ENCODE measurements at places on chromosomes 11 and 22.
A peak's percentile ranks its signal among the peaks of the same experiment; 100 is the strongest.

DNA sequence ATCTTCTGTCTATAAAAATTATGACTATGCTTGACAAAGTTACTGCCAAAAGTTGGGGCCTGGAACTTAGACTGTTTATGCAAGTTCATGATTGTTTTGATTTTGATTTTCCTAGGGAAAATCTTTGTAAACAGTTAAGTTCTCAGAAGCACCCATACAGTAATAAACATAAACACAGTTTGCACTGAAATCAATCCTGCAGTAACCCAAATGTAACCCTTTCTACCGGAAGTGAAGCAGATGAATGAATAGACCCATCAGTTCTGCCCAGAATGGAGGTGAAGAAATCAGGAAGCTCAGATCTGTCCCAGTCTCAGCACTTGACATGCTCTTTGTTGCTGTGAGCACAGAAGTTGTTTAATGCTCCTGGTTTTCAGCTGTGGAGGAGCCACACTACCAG is 24.6 kb upstream of the C11orf96 start:
- no peak for DNase-seq

GRCh38 chr22:39467390-39467895 is 10.6 kb downstream of the MGAT3 start:
- no peak for DNase-seq

DNA sequence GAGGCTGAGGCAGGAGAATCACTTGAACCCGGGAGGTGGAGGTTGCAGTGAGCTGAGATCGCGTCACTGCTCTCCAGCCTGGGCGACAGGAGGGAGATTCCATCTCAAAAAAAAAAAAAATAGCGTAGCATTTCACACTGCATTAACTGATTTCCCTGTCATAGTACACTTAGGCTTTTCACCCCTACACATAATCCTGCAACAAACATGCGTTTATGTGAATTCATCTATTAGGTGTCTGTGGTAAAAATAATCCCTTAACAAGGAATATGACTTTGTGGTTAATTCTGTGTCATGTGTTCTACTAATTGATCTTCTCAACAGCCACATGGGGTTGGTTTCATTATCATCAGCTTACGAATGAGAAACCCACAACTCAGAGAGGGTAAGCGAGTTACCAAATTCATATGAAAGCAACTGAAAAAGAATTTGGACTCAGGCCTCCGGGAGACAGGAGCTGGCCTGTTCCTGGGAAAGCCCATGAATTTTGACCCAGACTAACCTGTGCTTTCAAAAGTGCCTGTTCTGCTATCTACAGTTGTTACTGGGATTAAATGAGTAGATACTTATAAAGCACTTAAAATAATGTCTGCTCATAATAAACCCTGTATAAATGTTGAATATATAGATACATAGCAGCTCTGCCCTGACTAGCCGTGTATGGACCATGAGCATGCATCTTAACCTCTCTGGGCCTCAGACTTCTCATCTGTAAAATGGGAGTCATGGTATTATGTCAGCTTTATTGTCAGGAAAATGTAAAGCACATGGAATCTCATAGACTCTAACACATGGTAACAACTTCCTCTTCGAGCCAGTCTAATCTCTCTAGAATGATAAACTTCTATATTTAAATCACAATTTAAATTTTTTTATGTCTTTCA is 36.6 kb downstream of the KCNJ1 start:
- no peak for DNase-seq

GRCh38 chr11:7538466-7539454 is 25.0 kb downstream of the PPFIBP2 start:
- no peak for DNase-seq

DNA sequence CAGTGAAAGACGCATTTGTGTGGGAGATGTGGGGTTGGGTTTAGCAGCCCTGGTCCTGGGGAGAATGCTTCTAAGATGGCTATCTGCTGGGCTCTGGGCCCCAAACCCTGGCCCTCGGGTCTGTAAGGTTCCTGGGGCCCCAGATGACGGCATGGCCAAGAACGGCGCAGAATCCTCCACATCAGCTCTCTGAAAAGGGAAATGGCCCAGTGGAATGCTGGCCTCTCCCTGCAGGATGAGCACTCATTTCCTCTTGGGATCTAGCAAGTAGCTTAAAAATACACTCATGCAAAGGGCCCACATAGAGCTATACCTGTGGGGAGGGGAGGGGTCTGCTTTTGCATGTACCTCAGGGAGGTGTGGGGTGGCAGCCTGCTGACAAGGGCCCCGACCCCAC is 37.5 kb upstream of the LINC01488 start:
- no peak for DNase-seq

DNA sequence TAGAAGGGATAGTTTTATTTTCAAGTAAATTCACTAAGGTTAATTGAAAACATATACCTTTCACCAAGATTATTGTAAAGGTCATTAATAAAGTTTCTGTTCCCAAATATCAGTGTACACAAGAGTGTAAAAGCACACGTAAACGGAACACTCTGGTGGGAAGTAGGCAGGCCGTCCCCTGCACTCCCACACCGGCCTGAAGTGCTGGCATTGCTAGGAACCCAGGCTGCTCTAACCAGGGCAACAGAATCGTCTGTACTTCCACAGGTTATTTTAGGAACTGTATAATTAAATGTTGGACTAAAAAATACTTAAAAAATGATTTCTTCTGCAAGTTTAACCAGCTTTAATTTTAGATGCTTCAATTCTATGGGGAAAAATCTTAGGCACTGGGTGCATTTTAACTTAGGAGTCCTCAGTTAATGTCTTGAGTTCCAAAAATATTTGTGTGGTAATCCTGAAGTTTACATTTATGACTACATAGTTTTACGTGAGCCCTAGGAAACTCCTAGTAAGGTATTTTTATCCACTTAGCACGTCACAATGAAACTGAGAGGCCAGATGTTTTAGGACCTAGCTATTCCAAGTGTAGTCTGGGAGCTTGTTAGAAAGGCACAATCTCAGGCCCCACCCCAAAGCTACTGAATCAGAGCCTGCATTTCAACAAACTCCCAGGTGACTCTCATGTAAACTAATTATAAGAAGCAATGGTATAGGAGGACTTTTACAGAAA is 31.2 kb downstream of the KMT5B start:
- no peak for DNase-seq

DNA sequence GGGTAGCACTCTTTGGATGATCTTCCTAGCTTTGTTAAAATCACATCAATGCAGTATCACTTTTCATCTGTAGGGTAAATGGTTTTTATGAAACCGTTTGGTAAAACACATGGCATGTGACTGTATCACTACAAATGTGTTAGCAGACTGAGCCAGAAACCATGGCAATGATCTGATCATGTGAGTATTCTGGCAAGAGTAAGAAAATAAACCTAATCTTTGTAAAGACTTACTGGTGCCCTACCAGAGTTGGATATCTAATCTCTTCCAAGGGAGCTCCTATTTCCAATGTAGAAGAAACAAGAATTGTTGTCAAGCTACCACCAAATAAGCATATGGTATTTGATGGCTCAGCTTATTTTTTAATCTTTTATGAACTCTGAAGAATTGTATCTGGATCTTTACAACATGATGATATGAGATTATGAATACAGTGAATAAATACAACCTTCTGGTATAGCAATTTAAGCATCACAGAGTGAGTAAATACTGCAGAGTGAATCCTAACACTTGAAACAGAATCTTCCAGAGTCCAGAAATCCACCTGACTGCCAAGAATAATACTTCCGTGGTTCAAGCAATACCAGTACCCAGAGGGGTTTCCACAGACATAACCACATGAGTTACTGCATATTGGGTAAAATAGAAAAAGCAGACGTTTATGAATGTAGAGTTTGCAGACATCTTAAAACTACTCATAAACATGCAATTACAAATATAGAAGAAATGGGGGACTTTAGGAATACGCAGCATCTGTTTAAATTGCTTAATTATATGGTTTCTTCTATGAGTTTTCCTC is 238.8 kb downstream of the TTC28 start:
- DNase-seq, result no peak

DNA sequence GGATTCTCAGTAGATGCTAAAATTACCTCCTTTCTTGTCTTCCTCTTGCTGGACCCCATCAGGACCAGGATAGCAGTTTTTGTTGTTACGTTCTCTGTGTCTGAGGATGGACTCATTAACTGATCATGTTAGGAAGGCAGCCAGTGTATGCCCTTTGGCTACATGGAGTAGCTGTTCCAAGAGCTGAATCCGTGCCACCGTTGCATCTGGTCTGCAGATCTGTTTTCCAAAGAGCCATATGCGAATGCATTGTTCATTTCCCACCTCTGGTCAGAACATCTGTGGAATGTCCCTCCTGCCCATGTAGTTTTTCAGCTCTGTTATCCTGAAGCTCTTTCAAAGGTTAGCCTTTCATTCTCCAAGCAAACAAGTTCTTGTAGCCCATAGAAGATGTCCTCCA is 188.4 kb downstream of the SPON1 start:
- DNase-seq, result no peak

GRCh38 chr11:4084406-4085125 is 10.0 kb upstream of the RRM1 start:
- no peak for DNase-seq

DNA sequence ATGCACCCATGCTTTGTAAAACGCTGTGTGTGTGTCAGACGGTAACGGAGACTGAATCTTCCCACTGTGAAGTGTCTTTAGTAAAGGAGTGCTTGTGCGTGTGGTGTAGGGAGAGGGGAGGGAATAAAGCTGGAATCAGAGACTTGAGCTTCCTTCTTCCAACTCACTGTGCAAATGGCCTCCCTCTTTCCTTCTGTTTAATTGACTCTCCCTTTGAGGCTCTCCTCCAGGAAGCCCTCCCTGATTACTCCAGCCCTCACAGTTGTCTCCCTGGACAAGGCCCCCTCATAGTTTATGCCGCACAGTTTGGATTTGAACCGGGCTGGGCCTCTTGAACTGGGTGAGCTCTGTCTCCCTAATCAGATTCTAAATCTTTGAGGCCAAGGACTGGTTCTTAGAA is 23.0 kb upstream of the KCNJ11 start:
- no peak for DNase-seq

DNA sequence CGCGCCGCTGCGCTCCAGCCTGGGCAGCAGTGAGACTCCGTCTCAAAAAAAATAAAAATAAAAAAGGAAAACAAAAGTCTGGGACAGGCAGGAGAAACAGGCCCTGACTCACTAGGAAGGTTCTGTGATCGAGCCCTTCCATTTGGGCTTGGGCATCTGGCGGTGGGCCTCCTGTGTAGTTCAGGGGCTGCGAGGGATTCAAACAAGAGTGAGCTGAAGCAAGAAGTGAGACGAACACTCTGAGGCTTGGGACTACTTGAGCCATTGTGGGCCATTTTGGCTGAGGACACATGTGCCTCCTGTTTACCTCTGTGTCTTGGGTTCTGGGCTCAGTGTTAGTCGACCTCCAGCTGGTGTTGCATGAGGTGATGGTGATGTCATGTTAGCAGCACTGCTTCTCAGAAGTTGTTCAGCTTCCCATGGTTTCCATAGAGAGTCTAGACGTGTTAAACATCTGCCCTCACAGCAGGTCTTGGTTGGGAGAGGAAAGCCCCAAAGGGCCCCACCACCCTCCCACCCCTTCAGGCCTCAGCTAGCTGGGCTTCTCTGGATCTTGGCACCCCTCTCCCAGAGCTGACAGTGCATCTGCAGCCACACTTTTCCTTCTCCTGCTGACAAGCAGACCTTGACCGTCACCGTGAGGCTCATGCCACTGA is 57.8 kb downstream of the MED15 start:
- DNase-seq, result no peak

DNA sequence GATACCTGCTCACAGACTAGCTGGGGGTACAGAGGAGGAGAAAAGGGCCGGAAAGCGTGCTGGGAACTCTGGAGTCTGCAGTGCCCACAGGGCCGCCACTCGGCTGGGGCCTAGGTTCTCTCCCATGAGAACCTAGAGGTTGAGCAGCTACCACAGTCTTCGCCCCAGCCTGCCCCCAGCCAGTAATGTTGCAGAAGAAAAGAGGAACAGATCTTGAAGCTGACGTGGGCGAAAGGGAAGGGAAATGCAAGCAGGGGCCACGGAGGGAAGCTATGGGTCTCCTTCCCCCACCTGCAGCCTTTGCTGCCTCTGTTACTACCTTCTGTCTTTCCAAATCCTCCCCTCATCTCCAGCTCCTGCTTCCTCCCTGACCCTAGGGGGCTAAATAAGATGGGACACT is 28.8 kb upstream of the P2RY2 start:
- no peak for DNase-seq

- DNase-seq, result no peak
These were observed 144.9 kb downstream of the MAML2 start for GRCh38 chr11:96197801-96198701.

DNA sequence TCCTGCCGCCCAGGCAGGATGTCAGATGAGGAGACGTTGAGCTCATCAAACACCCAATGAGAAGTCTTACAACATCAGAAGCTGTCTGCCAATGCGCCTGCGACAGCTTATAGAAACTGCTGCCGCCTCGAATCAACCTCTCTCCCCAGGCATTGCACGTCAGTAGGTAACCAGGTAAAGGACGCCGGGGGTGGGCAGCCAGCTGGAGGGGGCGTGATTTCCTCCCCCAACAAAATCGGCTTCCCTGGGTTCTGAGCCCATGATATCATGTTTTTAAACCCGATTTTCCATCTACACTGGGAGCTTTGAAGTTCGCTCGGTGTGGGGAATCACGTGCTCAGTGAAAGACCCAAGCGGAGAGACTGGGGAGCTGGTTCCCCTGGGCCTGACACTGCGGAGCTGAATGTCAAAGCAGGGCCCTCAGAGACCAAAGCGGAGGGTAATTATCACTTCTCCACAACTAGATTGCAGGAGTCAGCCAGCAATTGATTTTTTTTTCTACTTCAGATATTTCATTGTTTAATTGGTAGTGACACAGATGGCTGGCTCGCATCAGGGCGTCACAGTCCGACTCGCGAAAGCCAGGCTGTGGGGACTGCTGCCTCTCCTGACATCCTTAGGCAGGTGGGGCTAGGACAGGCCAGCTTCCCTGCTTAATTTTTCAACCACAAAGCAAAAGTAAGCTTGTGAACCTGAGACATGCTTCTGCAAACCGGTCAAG is 15.4 kb downstream of the FAM83F start:
- no peak for DNase-seq

- DNase-seq, result peak; percentile 60
These were observed 30.9 kb upstream of the PARVB start for GRCh38 chr22:43993072-43993760.

- no peak for DNase-seq
These were observed 298.7 kb downstream of the SHANK2 start for GRCh38 chr11:70953720-70954119.

GRCh38 chr11:416757-417621 is 2.2 kb upstream of the SIGIRR start:
- no peak for DNase-seq

- DNase-seq, result no peak
These were observed 713.4 kb downstream of the OPCML start for GRCh38 chr11:132818951-132819350.

DNA sequence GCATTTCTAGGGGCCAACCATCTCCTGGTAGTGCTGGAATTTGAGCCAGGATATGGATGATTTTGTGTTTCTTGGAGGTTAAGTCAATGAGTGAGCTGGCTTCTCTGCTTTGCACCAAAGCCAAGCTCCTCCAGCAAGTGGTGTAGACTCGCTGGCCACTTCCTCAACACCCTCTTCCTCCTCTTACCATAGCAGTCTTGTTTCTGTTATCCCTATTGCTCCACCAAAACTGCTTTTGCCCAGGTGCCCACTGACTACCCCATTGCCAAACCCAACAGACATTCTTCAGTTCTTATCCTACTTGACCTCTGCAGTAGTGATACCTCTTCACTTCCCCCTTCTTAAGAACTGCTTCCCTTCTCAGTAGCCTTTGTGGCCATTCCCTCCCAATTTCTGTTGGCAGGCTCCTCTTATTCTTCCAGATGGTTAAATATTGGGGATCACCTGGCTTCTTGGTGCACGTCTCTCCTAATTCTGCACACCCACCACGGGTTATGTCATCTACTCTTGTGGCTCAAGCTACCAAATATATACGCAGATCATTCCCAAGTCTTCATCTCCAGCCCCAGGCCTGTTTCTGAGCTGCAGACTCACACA is 7.0 kb upstream of the PRG2 start:
- DNase-seq, result no peak
